ENCODE measurements at places on chromosomes 2 and 18.

GRCh38 chr2:8643996-8644356, 37.9 kb upstream of the ID2 start:
- DNase-seq: no peak

GRCh38 chr2:39017334-39017733, 103.5 kb downstream of the SOS1 start:
- DNase-seq: no peak

DNA sequence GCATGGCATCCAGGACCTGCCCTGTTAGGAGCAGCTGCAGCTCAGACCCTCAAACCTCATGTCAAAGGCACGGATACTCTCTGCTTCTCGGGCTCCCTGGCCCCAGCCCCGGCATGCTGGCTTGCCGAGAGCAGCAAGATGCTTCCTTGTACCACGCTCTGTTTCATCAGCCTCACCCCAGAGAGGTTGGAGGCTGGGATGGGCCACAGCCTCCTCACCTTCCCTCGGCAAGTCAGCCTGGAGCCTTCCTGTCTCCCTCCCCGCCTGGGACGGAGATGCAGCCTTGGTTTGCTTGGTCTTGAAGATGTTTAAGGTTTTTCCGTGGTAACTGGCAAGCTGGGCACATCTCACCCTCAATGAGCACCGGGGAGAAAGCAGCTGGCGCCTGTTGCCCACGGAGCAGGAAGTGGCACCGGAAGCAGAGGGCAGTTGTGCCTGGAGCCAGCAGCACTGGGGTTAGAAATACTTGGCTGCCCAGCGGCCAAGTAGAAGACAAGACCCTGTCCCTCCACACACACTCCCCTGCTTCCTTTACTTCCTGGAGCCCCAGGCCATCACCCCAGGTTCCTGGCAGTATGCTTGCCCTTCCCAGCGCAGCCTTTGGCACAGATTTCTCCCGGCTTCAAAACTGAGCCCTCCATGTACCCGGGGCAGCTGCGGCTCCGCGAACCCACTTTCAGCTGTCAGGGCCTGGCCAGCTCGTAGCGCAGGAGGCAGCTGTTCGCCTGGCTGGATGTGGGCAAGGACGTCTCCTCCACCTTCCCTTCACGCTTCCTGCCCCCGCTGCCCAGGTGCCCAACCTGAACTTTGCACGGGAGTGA, 17.4 kb downstream of the FBLN7 start:
- DNase-seq: no peak

- no peak for DNase-seq
Observed at GRCh38 chr2:161019311-161019710, 140.9 kb upstream of the TANK start.

- peak; percentile 48 for DNase-seq
Observed at GRCh38 chr18:62281684-62282083, 43.4 kb upstream of the TNFRSF11A start.

GRCh38 chr2:133837441-133838094, 269.3 kb upstream of the NCKAP5 start:
- peak; percentile 37 for DNase-seq

GRCh38 chr2:135999899-136000298, 14.5 kb upstream of the DARS1 start:
- no peak for DNase-seq

DNA sequence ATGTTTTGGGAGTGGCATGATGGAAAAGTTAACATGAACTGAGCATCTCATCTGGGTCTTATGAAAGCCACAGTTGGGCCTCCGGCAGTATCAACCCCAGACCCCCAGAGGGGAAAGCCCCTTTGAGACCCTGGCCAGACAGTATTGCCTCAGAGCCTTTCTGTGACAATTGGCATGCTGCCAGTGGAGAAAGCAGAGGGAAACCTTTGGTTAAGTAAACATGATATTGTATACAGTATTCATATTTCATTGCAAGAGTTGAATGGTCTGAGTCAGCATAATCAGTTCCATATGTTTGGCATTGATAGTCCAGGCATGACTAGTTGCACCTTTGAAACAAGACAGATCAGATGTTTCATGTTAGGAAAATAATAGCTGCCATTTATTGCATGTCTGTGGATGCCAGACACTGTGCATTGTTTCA, 20.0 kb downstream of the MERTK start:
- DNase-seq: peak; percentile 62

- no peak for DNase-seq
Observed at GRCh38 chr2:197386242-197386641, 48.6 kb downstream of the SF3B1 start.

- no peak for DNase-seq
Observed at GRCh38 chr2:133943108-133943507, 310.8 kb upstream of the MGAT5 start.
